NCI-H1092 (cell line): ENCODE measurements at places on chromosomes 3 and 15.

DNA sequence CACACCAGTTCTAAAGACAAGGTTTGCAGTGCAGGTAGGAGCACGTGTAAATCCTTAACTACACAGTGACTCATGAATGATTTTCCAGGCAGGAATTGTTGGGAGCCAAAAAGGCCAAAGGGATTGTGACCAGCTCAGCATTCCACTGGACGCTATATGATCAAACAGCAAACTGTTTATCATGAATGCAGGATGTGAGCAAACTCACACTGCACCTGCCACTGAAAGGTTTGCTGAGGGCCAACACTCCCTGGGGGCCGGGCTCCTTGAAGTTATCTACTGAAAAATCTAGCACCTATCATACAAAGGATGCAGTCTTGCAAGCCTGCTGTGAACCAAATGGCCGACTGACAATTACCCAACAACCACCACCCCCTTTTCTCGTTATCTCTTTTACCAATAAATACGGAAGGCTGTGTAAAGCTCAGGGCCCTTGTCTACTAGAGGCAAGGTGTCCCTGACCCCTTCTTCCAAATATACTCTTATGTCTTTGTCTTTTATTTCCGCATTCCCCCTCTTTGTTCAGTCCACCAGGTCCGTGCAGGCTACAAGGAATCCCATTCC, 11.5 kb upstream of the DNASE1L3 start:
- no peak for DNase-seq

DNA sequence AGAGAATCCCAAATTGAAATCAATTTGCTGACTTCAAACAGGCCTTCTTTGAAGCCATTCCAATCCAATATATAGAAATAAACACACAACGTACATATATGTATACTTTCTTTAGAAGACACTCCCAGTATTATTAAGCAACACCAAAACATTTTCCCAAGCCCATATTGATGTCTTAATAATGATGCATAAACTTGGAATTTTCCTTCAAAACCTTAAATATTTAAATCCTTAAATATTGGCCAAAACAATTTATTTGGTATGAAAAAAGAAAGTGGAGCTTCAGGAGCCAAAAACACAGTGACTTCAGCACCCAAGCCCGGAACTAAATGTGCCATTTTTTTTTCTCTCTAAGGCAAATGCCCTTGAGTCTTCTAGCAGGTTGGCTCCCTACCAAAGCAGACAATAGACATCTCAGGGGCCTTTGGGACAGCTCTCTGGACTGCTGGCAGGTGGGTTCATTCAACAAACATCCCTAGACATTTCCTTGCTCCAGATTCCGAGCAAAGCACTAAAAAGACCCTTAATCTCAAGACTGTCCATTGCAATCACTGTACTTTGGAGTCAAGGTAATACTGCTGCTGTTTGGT, 384.7 kb downstream of the NTRK3 start:
- no peak for DNase-seq

DNA sequence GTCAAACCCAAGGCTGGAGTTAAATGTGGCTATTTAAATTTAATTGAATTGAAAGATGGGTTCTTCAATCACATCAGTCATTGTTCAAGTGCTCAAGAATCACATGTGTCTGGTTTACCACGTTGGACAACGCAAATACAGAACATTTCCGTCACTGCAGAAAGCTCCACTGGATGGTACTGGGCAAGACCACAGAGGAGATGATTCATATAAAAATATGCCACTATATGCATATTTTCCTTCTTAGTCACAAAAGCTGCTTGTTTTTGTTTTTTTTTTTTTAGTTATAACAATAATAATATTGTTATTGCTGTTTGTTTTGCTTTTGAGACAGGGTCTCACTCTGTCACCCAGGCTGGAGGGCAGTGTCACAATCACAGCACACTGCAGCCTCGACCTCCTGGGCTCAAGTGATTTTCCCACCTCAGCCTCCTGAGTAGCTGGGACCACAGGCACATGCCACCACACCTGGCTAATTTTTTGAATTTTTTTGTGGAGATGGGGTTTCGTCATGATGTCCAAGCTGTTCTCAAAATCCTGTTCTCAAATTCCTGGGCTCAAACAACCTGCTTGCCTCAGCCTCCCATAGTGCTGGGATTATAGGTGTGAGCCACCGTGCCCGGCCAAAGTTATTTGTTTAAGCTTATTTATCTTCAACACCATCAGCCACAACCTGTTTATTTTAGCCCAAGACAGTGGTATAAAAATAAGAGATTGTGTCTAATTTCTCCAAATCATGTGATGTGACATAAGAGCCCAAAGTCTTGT, 19.4 kb downstream of the RTP3 start:
- no peak for DNase-seq

GRCh38 chr3:101857301-101857741, 8.0 kb downstream of the NFKBIZ start:
- no peak for DNase-seq
